ENCODE measurements at places on chromosomes 3 and 15.

DNA sequence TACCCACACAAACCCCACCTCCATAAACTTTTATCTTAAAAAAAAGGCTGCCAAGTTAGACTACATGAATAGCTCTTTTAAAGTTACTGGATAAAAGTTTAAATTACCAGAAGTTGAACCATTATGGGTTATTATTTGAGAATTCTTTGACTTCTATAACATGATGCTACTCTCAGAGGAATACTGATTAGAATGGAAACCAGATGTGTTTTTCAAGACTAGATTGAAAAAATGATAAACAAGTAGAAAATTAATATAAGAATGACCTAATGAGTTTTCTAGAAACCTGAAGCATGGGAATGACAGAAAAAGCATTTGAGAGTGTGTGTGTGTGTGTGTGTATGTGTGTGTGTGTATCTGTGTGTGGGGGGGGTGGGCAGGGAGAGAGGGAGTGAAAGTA is 12.4 kb upstream of the FGF7 start:
- no peak for DNase-seq

DNA sequence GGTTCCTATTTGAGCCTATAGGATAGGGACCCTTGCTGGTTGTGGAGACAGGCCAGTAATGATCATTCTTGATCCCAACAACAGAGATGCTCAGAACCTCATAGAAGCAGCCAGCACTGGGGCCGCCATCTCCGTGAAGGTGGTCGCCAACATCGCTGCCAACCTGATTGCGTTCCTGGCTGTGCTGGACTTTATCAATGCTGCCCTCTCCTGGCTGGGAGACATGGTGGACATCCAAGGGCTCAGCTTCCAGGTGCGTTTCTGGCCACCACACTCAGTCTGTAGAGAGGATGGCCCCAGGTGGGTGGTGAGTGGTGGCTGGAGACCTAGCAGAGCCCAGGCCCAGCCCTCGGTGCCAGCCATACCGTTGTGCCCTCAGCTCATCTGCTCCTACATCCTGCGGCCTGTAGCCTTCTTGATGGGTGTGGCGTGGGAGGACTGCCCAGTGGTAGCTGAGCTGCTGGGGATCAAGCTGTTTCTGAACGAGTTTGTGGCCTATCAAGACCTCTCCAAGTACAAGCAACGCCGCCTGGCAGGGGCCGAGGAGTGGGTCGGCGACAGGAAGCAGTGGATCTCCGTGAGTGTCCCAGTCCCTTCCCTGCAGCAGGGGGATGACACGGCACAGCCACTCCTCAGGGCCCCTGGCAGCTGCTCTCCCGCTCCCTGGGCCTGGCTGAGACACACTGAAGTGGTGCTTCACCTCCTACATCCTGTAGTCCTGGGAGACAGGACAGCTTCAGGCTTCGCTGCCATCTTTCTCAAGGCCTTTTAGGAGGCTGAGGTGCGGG is 46.5 kb upstream of the PDE8A start:
- no peak for DNase-seq

- DNase-seq = no peak
These were observed 173.3 kb downstream of the RAB11A start for GRCh38 chr15:66042624-66043023.

- no peak for DNase-seq
These were observed 28.7 kb upstream of the RPS17 start for GRCh38 chr15:82568986-82569385.

GRCh38 chr15:71168166-71168834 is 53.0 kb downstream of the THSD4 start:
- no peak for DNase-seq
